ENCODE measurements at places on chromosomes 1 and 21.

DNA sequence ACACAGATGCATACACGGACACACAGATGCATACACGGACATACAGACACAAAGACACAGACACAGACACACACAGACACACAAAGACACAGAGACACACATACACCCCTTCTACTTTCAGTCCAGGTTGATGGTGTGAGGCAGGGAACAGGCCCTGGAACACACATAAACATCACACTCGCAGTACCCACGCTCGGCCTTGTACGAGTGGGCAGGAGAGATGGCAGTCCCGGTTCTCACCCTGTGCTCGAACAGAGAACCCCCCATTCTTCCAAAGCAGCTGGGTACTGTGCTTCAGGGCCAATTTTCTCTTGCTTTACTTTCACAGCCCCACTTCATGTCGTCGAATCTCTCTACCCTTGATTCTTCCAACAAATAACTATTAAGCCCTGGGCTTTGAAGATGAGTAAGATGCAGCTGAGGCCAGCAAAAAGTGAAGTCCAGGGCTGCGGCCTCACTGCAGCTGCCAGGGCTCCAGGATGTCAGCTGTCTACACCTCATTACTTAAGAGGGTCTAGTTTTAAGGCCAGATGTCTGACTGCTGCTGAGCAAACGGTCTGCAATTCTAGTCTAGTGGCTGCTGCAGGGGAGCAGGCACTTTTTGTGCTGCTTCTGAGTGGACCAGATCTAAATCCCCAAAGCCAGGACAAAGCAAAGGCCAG is 90.1 kb downstream of the PGBD5 start:
- DNase-seq = peak; percentile 13

GRCh38 chr21:37683396-37684114 is 232.7 kb downstream of the KCNJ6 start:
- no peak for DNase-seq

DNA sequence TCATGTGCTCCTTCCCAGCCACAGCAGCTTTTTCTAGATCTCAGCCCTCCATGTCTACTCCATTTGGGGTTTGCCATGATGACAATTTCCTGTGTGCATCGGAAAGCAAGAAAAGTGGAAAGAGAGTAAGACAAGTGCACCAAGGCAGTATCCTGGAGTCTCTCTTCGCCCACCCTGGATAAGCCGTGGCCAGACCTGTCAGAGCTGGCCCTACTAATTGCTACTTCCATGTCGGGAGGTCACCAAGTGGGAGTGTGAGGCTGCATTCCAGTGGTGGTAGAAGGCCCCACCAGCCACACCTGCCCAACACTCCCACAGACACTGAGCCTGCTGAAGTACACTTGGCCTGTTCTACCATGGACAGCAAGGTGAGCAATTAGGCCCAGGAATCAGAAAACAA is 14.0 kb upstream of the LORICRIN start:
- no peak for DNase-seq

DNA sequence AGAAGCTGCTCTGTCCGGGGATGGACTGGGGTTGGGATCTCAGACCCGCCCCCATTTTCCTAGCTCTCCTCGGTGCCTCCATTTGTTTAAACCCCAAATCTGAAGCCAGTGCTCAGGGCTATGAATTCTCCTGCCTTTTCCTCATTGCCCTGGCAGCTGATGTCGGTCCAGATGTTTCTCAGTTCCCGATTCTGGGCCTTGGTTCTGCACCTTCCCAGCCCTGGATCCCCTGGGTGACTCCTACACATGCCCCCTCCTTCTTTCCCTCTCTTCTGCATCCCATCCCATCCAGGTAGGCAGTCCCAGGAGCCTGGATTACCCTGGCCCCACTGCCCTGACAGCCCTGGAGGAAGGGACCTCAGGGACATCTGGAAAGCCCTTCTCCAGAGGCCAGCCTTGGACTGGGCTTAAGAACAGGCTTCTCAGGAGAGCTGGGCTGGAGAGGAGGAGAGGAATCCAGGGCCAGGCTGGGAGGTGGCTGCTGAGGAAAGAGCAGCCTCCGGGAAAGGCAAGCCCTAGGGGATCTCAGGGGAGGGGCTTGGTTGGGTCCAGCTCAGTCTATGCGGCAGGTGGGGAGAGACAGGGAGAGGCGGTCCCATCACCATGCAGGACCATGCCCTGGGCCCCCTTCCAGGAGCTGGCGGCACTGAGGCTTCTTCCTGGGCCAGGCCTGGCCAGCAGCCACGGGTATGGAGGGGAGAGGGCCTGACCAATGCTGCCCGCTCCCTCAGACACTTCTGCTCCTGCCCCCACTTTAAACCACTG is 6.8 kb upstream of the EPS8L3 start:
- DNase-seq = no peak

GRCh38 chr1:18484276-18484675 is 3.5 kb downstream of the KLHDC7A start:
- DNase-seq = no peak
